NCI-H446 (cell line): ENCODE measurements at places on chromosomes 1 and 21.
A peak's percentile ranks its signal among the peaks of the same experiment; 100 is the strongest.

- peak; percentile 72 for DNase-seq
These were observed 56.4 kb downstream of the GRIK3 start for GRCh38 chr1:36977731-36978406.

DNA sequence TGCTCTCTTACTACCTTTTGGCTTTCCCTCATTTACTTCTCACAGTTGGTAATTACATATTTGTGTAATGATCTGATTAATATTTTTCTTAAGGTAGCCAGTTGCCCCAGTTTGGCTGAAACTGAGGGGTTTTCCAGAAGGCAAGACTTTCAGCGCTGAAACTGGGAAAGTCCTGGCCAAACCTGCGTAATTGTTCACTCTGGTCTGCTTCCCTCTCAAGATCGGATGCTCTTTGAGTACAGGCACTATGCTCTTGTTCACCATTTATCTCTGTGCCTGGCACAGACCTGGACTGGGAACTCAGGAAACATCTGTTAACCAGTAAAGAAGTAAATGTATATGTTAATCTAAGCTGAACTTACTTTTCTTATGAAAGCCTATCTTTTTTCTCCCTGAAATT is 209.6 kb upstream of the HOOK1 start:
- DNase-seq = no peak

DNA sequence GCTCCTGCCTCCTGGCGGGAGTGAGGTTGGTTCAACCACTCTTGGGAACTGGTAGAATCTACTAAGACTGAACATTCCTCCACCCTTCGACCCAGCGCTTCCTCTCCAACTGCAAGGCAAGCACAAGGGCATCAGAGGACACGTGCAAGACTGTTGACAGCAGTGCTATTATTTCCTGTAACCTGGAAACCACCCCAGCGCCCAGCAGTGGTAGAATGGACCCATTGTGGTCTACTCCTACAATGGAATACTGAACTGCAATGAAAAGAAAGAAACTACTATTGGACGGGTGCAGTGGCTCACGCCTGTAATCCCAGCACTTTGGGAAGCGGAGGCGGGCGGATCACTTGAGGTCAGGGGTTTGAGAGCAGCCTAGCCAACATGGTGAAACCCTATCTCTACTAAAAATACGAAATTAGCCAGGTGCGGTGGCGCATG is 33.0 kb upstream of the TARDBP start:
- DNase-seq = no peak

DNA sequence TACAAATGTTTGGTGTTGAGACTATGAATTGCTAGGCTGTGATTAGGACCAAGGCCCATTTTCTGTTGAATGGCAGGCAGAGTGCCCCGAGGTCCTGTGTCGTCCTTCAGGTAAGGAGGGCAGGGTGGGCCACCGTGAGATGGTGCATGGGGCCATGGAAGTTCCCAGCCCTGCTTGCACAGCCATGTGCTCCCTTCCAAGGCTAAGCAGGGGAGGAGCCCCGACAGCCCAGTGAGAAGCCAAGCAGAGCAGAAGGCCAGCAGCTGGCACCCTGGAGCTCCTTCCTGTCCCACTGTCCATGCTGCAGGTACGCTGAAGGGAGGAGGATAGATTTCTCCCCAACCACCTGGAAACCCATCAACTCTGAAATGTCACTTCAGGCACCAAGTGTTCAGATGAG is 8.2 kb upstream of the NUAK2 start:
- no peak for DNase-seq

DNA sequence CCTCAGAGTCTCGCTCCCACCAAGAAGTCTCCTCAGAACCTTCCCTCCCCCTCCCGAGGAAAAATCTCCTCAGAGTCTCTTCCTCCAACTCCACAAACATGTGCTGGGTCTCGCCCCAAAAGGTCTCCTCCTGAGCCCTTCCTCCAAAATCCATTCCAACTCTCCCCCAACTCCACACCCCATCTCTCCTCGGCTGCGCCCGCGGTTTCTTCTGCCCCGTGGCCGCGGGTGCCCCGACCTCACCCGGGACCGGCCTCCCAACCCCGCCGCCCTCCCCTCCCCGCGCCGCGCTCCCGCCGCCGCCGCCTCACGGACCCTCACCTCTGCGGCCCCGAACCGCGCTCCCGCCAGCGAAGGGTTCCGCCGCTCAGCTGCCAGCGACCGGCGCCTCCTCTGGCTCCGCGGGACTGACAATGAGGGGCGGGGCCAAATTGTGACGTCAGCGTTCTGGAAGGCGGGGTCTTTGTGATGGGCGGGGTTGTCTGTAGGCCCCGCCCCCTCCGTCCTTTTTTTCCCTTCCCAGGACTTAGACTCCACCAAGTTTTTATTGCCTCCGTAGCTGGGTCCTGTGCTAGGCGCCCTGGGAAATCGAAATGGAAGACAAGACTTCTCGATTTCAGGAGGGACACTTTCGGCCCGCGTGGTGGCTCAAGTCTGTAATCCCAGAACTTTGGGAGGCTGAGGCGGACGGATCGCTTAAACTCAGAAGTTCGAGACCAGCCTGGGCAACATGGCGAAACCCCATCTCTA is at the start of gene LUZP1:
Gene LUZP1 (minus strand): TSS at position 412 of the 750 bp plus-strand sequence.
- peak; percentile 71 for DNase-seq

- no peak for DNase-seq
These were observed at the start of gene ARID4B for GRCh38 chr1:235327559-235328270. Gene ARID4B (minus strand): TSS chr1:235328179. CDS start chr1:235326919, 1,260 bp downstream.
